ENCODE measurements at places on chromosomes 12 and 14.

DNA sequence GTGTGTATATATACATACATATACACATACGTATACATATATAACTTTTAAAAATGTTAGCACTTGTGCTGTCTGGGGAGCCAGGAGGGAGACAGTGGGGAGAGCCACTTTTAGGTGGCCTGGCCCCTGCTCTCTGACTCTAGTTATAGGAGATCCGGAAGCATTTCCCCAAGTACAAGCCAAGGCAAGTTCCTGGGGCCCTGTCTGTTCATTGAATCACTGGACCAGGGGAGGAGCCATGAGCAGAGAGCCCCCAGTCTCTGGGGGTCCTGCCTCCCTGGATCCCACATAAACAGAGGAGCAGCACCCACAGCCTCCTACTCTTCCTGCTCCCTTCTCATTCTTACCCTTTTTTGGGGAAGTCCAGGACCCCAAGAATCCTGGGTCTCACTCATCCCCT is 45.4 kb upstream of the TMED10 start:
- no peak for DNase-seq

- no peak for DNase-seq
Observed at GRCh38 chr12:98587084-98587483, 6.4 kb upstream of the SLC25A3 start.

DNA sequence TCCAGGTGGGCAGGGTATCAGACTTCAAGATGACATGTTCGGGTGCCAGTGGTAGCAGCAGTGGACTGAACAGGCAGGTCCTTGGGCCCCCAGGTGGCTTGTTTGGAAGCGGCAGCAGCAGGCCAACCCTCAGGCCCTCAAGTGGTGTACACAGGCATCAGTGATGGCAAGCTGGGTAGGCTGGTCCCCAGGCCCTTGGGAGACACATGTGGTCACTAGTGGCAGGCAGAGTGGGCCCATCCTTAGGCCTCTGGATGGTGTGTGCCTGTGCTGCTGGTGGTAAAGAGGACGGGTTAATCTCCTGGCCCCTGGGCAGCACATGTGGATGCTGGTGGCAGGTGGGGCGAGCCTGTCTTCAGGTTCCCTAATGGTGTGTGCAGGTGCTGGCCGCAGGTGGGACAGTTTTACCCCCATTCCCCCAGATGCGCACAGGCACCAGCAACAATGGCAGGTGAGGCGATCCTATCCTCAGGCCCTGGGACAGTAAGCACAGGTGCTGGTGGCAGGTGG is 8.0 kb downstream of the OAS2 start:
- DNase-seq: no peak

DNA sequence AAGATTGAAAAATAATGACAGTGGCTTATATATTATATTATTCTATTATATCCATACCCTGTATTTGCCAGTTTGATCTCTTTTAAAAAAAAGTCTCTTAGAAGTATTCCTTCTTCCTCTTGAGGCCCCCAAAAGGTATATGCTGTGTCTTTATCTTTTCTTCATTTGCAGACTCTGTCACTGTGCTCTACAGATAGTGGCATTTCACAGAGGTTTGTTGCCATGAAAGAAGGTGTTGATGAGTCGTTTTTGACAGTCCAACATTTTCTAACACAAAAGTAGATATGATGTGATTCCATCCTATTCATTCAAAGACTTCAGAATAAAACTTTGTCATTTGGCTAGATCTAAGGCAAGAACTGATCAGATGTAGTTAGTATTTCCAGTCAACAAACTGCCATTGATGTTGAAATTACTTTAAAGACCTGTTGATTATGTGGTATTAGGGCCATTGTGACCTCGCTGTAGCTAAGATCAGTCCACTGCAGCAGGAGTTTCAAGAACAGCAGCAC is at the start of gene CCDC196:
Gene CCDC196 (plus strand): TSS at position 462 of the 512 bp plus-strand sequence. CDS start 132 bp downstream, outside the sequence.
- DNase-seq: no peak

- no peak for DNase-seq
Observed at GRCh38 chr12:62931477-62931876, 3.5 kb downstream of the PPM1H start.

DNA sequence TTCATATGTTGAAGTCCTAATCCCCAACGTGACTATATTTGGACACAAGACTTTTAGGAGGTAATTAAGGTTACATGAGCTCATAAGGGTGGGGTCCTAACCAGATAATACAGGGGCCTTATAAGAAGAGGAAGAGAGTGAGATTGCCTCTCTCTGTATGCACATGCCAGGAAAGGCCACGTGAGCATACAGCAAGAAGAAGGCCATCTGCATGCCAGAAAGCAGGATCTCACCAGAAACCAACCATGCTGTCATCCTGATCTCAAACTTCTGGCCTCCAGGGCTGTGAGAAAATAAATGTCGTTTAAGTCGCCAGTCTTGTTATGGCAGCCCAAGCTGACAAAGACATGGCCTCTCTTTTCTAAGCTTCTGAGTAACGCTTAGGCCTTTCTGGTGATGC is 69.0 kb upstream of the GPHB5 start:
- DNase-seq: no peak

- no peak for DNase-seq
Observed at GRCh38 chr14:34971381-34971780, 11.4 kb upstream of the SRP54 start.

DNA sequence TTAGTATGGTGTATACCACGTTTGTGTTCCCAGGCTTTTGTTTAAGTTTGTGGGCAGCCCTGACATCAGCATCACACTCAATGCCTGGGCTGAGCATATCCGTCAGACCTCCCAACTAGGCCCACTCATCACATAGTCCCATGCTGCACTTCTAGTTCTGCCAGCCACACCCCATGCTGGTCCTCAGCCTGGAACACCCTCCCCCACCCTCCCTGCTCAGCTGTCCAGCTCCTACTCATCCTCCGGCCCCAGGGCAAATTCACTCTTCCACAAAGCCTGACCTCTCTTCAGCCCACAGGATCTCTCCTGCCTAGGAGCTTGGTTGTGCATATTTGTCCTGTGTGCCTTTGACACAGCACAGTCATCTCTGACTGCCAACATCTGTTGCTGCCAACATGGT is 3.9 kb upstream of the ENDOU start:
- DNase-seq: no peak

DNA sequence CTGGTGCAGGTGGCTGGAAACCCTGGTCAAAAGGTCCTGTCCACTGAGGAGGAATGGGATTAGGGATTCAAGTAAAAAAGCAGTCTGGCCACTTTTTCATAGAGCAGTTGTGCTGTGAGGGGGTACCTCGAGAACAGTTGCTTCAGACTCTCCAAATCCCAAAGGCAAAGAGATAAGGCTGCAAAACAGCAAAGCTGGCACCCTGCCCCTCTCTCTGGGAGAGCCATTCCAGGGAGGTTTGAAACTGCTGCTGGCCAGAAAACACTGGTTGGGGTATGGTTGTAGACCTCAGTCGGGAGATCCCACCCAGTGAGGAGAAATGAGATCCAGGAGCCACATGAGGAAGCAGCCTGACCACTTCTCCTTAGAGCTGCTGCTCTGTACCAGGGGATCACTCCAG is 137.3 kb downstream of the CEP83 start:
- no peak for DNase-seq

DNA sequence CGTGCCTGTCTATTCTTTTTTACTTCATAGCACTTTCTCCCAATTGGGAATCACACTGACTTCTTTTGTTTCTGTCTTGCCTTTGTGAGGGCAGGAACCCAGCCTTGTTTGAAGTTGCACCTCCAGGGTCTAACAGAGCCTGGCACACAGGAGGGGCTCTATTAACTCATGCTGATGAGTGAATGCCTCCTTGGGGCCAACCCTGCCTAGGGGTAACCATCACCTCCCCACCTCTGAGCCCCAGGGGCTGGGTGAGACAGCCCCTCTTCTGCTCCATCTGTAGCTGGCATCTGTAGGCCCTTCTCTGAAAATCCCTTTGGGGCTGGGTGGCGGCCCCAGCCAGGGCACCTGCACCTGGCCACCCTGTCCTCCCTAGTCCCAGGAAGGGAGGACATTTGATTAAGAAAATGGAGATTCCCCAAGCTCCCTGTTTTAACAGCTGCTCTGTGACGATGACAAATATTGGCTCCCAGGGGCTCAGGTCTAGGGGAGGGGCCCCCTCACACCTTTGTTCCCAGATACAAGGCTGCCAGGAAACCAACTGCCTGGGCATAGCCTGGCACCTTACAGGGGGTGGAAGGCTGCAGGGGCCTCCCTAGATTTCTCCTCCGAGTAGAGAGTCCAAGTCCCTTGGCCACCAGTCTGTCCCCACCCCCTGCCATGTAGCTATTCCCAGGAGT is 11.8 kb downstream of the TAMALIN start:
- no peak for DNase-seq

DNA sequence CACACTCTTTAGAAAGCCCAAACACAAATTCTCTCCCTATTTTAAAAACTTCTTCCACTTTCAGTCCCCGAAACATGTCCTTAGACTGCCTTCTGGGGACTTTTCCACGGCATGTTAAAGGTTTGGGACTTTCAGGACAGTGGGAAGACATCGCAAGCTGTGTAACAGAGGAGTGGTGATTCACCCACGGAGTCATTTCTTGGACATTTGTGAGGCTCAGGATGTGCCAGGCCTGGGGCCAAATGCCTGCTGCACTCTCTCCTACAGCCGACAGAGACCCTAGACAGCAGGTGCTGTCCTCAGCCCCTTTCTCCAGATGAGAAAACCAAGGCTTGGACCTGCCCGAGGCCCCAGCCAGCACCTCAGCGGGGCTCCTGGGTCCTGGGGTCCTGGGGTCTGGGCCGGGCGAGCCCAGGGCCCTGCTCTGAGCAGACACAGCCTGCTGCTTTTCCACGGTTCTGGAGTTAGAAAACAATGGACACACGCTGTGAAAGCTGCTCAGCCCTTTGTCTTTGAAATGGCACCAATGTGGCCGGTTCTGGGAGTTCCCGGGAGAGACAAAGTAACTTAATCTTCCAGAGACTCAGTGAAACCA is 370.2 kb upstream of the SFSWAP start:
- DNase-seq: no peak

DNA sequence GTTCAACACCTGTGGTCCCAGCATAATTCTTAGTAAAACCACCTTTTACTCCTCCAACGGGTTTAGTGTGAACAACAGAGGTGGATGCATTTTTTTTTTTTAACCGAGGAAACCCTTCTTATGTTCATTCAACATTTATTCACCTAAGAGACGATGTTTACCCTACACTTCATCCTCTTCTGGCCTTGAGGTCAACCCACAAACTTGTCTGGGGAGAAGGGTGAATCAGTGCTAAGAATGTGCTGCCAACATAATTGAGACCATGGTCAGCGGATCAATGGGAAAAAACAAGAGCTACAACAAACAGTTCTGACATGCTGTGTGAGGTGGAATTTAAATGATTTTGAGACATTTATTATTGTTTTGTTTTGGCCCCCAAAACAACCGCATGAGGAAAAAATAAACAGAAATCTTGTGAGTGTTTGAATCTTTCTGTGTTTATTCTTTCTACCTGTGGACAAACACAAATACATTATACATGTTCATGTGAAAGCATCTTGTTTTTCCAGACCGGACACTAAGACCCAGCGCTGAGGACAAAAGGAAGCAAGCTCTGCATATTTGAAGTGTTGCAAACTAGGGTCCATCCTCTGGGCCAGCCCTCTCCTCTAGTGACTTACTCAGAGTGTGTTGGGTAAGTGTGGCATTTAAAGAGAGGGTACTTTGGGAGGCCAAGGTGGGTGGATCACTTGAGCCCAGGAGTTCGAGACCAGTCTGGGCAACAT is 5.1 kb upstream of the USP30 start:
- no peak for DNase-seq

GRCh38 chr12:116148844-116149243 is 128.6 kb downstream of the MED13L start:
- no peak for DNase-seq

DNA sequence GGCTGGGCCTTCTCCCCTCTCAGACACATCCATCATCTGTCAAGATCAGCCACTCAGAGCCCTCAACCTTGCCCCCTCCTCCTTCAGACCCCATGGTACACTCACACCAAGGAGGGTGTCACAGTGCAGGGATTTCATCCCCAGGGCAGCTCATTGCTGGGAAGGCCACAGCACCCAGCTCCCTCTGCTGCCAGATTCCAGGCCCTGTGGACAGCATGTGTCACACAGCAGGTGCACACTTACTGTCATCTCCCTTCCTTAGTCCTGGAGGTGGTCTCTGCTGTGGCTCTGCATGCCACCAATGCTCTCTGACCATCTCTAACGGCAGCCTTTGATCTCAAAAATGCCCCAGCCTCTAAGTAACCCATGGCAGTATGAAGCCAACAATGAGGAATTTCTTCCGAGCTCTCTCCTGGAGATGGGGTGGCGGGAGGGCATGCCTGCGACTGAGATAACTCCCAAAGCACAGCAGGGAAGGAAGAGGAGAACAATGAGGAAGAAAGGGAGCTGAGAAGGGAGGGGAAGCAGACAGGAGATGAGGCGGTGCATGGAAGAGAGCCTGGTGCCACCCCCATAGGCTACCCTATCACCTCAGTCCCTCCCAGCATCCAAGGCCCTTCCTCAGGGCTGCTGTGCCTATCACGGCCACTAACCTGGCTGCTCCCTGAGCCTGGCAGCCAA is 101.0 kb downstream of the SINHCAF start:
- no peak for DNase-seq

GRCh38 chr14:94644102-94644535 is 31.9 kb downstream of the SERPINA3 start:
- DNase-seq: no peak

- no peak for DNase-seq
Observed at GRCh38 chr12:126389220-126389841, 1324.1 kb downstream of the AACS start.

- DNase-seq: no peak
Observed at GRCh38 chr12:47721431-47721973, 3.8 kb downstream of the ENDOU start.

DNA sequence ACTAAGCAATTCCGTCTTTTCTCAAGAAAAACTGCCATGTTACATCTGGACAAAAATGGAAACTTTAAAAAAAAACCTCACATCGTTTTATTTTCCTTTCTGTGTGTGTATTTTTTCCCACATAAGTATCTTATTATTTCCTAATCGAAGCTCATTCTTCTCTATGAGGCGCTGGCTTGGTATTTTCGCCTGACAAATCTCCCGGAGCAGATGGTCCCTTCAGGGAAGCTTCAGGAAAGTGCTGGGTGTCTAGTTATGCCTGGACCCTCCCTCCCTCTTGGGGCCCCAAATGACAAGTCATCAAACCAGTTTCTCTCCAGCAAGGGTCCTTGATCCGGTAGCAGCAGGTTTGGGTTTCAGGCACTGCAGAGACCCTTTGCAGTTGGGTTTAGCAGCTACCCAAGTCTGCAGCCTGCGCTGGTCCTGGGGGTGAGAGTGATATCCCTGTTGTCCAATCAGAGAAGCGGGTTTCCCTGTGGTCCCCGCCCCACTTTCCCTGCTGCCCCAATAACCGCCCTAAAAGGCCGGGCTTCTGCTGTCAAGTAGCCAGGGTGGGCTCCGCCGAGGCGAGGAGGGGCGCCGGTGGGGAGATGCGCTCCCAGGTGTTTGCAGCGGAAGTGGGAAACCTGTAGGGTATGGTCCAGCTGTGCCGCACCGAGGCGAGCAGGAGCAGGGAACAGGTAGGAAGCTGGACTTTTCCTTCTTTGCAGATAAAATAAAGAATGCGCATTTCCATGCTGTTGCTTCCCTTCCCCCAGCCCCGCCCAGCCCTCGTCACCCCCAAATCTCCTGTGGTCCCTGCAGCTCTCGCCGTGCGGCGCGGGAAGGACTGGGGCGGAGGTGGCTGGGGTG is at the start of gene CNTN1:
Gene CNTN1 (plus strand): TSS at position 527 of the 852 bp plus-strand sequence.
- peak; percentile 83 for DNase-seq

- no peak for DNase-seq
Observed at GRCh38 chr12:106141452-106141851, 2.7 kb upstream of the NUAK1 start.

Data from NCI-H1417 treated with DMSO at 0.1 percent for 48 hours (cell line).